A172 (cell line): ENCODE measurements at places on chromosomes 2 and 18. TPM values are rescaled to one million over a fixed set of nuclear protein-coding genes. Genes with fewer than 3 reads are reported as not detected.

Gene PROKR1
- not detected in 2 replicates for total RNA-seq

Gene PID1
- 6.9 and 8.1 TPM in 2 replicates for total RNA-seq

Gene FOSL2
- total RNA-seq = 36.1 and 39.7 TPM in 2 replicates

Gene ACTR3
- total RNA-seq = 402 and 425 TPM in 2 replicates

GRCh38 chr2:54318821-54319220 is 62.8 kb upstream of the TSPYL6 start:
- DNase-seq = no peak

DNA sequence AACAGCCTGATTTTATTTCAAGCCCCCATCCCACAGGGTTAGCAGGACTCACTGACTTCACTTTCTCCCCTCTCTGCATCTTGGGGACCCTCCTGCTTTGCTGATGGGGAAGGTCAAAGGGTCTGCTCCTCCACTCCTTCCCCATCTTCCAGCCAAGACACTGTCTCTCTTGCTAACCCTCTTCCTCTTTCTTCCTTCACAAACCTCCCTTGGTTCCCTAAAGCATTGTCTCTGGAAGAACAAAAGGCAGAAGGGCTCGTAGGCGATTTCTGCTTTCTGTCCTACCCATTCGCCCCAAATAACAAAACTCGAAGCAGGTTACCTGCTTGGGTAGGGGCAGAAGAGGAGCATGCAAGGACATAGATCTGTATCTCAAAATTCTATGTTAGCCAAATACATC is 5.5 kb upstream of the SLC4A3 start:
- DNase-seq = no peak

DNA sequence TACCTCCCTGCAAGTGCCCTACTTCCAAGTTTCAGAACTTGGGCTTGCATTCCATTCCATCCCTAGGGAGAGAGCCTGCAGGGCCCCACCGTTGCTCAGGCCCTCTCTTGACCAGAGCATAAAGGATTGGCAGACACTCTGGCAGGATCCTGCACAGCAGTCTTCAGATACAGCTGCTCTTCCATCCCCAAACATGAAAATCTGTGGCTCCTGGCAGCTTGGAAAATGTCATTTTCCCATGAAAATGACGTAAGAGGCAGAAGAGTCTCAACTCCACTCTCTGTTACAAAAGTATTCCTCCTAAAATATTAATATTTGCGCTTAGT is 162.6 kb downstream of the GFPT1 start:
- DNase-seq = no peak

DNA sequence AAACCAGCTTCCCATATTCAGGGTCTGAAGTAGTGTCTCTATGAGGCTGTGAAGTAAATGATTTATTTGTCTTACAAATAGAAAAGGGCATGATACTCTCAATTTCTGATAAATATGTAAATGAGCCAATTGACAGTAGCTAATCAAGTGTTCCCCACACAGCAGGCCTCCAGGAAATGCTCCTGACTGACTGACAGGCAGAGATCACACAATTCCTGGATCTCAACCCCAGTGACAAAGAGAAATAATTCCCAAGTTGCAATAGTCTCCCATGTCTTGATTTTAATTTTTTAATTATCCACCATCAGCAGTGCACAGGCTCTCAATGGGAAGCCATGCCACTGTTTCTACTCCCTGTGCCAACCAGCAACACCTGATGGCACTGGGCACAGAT is 390.4 kb downstream of the SOX11 start:
- DNase-seq = no peak
